Stimulated activated CD8-positive, alpha-beta memory T cell treated with anti-CD3 and anti-CD28 coated beads, Interleukin-4, amount 100 ng/mL, for 24 hours (primary cell): ENCODE measurements at places on chromosomes 13 and 19.

GRCh38 chr13:54965881-54966280 is 1937.3 kb downstream of the OLFM4 start:
- DNase-seq: no peak

GRCh38 chr19:33214596-33214995 is 11.1 kb downstream of the SLC7A10 start:
- DNase-seq: no peak

DNA sequence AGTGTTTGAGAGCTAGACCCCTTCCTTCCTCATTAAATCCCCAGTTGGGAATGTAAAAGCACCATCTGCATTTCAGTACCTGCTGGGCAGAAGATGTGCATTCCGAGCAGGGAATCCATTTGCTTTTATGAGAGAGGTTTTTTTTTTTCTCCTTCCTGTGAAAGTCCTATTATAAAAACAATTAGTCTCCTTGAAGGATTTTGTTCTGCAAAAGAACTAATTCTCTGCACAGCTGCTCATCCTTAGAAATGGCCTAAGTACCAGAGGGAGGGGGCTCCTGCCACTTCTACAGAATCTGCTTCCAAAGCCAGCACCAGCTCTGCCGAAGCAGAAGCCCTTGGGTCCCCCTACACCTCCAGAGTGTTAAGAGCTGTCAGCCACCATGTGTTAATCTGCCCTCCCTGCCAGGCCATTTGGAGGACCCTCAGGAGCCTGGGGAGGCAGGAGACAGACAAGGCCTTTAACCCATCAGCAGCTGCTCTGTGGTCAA is 36.4 kb upstream of the SERPINE3 start:
- DNase-seq: no peak

DNA sequence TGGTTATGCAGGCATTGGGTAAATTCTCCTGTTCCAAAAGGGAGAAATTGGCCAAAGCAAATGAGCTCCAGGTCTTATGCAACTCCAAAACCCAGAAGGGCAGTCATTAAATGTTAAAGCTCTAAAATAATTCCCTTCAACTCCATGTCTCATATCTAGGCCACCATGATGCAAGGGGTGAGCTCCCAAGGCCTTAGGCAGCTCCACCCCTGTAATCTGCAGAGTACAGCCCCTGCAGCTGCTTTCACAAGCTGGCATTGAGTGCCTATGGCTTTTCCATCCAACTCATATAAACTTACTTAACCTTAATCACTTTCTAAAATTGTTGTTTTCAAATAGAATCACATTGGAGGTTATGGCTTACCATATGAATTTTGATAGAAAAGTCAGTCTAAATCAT is 44.7 kb upstream of the ZNF429 start:
- DNase-seq: no peak

DNA sequence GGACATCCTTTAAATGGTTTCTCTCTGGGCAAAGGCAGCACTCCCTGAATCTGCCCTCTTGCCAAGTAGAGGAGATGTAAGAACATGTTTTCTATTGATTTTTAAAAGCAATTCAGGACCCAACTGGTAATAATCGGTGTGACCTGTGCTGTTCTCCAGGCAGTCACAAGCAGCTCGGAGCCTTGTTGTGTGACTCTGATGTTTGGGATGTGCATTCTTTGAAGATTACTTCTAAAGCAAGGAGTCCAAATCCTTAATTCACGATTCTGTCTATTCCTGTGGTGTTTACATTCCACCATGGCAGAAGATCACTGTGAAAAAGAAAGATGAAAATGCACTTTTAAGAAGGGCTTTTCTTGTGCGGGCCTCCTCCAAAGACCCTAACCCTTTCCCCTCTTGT is 122.3 kb upstream of the ZNF536 start:
- DNase-seq: no peak

- DNase-seq: no peak
These were observed 176.2 kb downstream of the FOXO1 start for GRCh38 chr13:40490086-40490758.

DNA sequence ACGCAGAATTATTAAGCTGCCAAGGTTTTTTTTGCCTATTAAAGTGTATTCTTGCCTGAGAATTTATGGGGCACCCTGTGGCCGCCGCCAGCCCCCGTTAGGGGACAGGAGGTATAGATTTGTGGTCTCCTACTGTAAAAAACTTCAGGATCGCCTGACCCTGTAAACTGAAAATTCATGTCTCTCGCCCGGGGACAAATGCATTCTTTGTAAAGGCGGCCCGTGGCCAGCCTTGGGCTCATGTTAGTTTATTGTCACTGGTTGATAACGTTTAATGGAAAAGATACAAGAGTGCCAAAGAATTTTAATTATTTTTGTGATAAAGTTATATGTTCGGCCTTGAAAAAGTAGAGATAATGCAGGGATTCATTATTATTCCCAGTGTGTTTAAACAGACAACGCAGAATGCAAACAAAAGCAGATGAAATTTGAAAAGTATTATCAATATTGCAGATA is 141.7 kb downstream of the URI1 start:
- no peak for DNase-seq

DNA sequence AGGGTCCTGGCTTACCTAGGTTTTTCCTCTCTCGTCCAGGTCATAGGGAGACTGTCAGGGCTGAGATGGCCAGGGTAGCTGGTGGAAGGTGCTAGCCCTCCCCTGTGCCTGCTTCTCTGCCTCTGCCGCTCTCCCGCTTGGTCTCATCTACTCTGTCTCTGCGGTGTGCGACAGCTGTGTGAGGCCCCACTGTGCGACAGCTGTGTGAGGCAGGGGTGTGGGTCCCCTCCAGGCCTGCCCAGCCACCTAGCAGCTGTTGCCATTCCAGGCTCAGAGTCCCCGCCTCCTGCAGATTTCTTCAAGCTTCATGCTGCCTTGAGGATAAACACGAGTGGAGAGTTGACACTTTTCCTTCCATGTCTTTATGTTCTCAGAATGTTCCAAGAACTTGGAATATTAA is 53.0 kb downstream of the ARHGEF7 start:
- no peak for DNase-seq

GRCh38 chr13:30577401-30577852 is 40.3 kb upstream of the USPL1 start:
- DNase-seq: peak; percentile 26

- DNase-seq: no peak
These were observed 22.0 kb downstream of the EPN1 start for GRCh38 chr19:55697069-55697440.

DNA sequence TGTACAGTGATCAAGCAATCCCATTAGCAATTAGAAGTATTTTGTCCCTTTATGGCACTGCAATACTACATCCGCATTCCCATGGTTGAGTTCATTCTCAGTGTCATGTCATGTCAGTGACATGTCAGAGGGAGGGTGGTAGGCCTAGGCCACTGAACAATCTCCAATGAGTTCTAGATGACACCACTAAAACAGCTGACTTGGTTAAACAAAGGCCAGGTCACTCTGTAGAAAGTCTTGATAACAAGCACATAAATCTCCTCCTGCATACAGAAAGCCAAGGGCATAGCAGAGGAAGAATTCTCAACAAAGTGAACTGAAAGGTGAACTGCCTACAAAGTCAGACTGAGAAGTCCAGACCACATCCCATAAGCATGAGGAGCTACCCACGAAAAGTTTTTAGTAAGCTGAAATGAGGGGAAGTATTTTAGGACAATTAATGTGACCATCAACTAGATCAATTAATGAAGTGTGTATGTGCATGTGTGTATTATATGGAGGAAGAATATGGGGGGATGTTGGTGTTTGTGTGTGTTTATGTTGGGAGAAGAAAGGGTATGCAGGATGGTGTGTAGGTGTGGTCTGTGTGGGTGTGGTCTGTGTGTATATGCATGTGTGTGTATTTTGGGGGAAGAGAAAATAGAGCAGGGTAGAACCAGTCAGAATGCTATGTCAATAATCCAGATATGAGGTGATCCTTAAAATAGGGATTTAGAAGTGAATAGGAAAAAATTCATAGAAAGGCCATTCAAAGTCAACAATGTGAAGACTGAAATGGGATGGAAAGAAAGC is 67.7 kb downstream of the TBC1D4 start:
- no peak for DNase-seq

DNA sequence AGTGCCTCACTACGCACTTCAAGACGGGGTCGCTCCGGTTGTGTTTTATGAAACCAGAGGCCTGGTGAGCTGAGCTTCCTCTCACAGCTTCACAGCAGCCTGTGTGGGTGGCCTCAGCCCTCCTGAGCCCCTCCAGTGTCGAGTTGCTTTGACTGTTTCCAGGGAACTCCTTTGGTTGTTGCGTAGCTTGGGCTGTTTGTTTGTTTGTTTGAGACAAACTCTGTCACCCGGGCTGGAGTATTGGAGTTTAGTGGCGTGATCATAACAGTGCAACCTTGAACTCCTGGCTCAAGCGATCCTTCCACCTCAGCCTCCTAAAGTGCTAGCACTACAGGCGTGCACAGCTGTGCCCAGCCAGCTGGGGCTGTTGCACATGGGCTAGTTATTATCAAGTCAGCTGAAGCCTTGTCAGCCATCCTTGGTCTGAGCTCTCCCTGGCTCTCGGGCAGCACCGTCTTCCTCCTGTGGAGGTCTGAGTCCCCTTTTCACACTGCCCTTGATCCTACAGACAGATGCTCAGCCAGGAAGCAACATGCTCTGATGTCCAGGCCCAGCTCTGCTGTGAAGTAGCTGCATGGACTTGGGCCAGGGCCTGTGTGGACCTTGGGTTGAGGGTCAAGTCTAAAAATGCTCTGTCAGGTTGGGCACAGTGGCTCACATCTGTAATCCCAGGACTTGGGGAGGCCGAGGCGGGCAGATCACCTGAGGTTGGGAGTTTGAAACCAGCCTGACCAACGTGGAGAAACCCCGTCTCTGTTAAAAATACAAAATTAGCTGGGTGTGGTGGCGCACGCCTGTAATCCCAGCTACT is 10.2 kb downstream of the DOT1L start:
- no peak for DNase-seq

- DNase-seq: no peak
These were observed 296.3 kb downstream of the NALCN start for GRCh38 chr13:101120007-101120406.

DNA sequence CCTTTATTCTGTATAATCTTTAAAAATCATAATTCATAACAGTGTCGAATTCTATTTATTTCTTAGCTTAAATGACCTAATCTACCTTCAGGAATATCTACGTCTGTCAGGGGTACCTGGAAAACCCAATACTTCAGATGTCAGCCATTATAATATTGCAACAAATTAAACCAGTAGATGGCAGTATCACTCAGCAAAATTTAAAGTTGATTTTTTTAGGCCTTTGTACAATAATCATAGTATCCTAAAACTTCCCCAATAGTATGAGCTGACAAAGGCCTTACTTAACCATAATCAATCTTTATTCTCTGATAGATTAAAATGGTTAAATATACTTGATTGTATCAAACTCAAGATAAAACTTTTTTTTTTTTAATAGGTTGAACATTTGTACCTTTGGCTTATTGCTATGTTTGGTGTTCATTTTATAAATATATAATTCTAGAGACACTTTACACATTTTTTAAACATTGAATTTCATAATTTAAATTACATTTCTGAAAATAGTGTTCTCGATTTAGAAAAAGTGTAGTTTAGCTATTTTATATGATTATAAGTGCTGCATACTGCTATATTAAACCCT is 830.2 kb upstream of the SPRY2 start:
- no peak for DNase-seq

GRCh38 chr13:105491345-105491744 is 1044.1 kb downstream of the EFNB2 start:
- no peak for DNase-seq

DNA sequence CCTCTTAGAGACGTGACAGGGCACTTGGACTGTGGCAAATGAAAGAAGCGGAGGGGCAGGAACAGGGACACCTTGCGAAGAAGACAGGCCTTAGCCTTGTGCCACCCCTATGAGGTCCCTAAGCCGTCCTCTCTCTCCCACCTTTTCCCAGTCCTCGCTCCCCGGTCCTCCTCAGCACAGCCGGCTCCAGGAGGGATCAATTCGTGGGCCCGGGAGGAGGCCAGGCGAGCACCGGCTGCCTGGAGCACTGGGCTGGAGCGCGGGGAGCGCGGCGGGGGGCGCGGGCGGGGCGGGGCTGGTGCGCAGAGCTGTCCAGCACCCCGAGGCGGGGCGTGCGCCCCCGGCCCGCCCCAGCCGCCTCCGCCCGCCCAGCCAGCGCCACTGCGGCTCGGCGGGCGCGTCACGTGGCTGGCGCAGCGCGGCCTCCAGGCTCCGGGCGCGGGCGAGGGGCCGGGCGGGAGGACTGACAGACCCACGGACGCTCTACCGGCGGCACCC is at the start of gene LRP3:
TSS of gene LRP3 (plus strand) at position 466 of the 498 bp plus-strand sequence. CDS start 456 bp downstream, outside the sequence.
- no peak for DNase-seq

- no peak for DNase-seq
These were observed 67.3 kb downstream of the ERICH6B start for GRCh38 chr13:45548281-45548680.

DNA sequence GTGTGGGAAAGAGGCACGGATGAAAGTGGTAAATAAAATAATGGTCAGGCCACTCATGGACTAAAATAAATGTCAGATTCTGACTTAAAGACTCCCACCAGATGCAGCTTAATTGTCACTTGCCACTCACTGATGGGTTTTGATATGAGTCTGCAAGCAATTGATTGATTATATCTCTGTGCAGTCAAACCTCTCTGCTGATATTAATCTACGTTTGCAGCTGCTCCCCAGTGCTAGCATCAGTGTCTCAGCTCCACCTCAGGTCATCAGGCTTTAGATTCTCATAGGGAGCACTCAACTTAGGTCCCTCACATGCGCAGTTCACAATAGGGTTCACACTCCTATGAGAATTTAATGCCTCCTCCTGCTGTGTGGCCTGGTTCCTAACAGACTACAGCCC is 195.3 kb downstream of the B3GLCT start:
- DNase-seq: no peak

GRCh38 chr13:74707291-74707690 is 573.1 kb upstream of the KLF12 start:
- no peak for DNase-seq

DNA sequence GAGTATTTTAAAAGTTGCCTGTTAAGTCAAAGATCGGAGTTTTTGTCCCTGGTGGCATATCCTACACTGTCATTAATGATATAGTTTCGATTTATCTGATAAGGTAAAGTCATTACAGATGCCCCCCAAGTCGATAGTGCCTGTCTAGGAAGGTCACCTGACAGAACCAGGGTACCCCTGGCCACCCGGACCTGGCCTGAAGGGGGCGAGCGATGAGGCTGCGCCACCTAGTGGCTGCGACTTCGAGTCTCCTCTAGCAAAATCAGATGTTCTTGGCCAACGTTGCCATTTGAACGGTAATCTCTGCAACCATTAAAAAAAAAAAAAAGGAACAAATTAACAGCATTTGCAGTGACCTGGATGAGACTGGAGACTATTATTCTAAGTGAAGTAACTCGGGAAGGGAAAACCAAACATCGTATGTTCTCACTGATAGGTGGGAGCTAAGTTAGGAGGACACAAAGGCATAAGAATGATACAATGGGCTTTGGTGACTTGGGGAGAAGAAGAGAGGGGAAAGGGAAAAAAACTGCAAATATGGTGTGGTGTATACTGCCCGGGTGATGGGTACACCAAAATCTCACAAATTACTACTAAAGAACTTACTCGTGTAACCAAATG is 565.1 kb downstream of the LIG4 start:
- DNase-seq: peak; percentile 11

- no peak for DNase-seq
These were observed 7.9 kb upstream of the F10 start for GRCh38 chr13:113114511-113115362.
